Activated CD4-positive, CD25-positive, alpha-beta regulatory T cell (primary cell): ENCODE measurements at places on chromosomes 12 and 14.

- peak; percentile 82 for DNase-seq
These were observed 518.7 kb downstream of the TMEM121 start for GRCh38 chr14:106044949-106045596.

GRCh38 chr12:13099066-13099843 is 4.2 kb downstream of the GSG1 start:
- no peak for DNase-seq

DNA sequence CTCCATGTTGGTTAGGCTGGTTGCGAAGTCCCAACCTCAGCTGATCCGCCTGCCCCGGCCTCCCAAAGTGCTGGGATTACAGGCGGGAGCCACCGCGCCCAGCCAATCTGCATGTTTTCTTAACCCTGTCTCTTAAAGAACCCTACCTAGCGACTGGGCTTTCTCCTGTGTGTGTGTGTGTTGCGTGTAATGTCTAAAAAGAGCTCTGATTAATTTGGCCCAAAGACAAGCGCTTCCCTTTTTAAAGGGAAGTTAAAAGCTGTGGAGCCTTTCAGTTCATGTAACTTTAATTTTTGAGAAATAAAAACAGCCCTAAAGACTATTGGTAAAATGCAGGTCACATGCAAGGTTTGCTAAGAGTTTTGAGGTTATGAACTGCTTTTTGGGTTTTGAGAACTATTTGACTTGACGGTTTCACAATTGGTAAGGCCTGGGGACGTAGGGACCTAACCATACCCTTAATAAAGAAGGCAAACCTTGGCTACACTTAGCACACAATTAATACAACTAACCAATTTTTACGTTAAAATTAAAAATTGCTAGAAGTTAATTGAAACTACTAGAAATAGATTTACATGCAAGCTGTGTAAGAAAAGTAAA is 103.2 kb downstream of the KCNMB4 start:
- DNase-seq: no peak

- no peak for DNase-seq
These were observed 26.2 kb downstream of the RTRAF start for GRCh38 chr14:52015411-52016030.

DNA sequence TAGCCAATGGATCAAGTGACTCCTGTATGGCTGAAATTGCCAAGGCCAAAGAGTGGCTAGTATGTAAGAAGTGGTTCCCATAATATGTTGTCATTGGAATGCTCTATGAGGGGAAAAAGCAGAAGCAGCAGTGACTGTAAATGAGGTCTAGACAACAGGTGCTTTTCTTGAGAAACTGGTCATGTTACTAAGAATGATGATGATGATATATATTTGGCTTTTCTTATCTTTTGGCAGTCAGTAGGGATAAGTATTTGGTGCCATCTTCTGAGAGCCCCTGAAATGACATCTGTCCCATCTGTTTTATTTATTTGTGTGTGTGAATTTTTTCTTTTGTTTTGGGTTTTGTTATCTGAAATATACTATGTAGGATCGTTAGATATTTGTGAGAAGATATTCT is 141.7 kb downstream of the SYT1 start:
- no peak for DNase-seq

DNA sequence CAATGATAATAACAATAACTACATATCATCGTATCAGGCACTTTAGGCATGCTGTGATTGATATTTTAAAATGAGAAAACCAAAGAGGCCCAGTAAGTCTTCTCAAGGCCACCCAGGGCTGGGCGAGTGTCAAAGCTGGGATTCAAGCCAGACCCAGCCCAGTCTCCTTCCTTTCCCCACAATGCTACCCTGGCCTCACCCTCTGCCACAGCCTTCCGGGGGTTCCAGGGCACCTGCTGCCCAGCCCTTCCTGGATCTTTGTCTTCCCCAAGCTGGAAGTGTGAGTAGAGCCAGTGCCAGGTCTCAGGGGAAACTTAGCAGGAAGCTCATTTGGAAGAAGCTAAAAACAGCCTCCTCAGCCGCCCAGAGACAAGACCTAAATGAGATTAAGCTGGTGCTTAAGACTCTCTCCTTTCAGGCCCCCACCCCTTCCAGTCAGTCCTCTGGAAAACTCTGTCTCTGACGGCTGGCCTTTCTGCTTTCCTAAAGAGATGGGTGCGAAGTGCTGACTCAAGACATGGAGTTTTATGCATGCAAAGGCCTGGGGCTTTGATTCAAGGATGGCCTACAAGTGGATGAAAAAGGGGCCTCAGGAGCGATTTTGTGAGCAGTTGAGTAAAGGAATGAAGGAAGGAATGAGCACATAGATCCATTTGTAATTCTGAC is 184.2 kb downstream of the KCNA5 start:
- no peak for DNase-seq

DNA sequence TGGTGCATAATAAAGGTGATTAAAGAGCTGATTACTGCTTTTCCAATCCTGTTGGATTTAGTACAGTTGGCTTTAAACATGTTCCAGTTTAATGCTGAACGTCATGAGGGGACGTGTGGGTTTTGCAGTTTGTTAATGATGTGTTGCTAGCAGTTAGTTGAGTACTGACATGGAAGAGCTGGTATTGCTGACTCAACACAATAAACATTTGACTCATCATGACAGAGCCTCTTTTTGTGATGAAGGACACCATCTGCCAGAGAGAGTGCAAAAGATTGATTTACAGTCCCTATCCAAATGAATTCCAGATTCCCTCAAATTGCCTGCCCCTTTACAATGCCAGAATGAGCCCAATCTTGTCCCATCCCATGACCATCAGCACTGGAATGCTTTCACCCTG is 346.2 kb upstream of the PRICKLE1 start:
- no peak for DNase-seq

GRCh38 chr12:29752121-29752520 is 31.6 kb downstream of the TMTC1 start:
- DNase-seq: no peak

DNA sequence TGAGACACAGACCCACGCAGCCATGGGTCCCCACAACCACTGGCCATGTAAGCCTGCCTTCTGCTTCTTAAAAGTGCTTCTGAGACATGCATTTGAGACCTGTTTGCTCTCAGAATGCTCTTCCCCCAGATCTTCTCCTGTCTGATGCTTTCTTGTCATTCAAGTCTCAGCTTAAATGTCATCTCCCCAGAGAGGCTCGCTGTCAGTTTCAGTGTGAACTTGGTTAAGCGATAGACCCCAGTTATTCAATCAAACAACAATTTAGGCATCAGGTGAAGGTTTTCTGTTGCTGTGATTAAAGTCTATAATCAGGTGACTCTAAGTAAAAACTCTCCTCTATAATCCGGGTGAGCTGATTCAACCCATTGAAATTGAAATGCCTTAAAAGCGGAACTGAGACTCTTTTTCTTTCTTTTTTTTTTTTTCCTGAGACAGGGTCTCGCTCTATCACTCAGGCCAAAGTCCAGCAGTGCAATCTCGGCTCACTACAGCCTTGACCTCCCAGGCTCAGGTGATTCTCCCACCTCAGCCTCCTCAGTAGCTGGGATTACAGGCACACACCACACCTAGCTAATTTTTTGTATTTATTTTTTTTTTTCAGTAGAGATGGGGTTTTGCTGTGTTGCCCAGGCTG is 123.4 kb downstream of the KSR2 start:
- DNase-seq: no peak

DNA sequence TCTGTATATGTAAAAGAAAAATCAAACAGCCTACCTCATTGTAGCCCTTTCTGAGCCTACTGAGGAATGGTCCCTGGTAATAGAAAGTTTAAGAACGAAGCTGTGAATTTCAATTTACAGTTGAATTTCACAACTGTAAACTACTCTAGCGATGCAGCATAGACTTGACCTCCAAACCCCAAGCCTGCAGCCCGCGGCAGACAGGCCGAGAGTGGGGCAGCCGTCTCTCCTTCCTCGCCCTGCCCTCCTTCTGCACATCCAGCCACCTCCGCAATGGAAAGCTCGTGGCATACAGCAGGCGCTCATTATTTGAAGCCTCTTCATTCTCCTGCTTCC is 15.3 kb downstream of the RNASE2 start:
- DNase-seq: no peak

DNA sequence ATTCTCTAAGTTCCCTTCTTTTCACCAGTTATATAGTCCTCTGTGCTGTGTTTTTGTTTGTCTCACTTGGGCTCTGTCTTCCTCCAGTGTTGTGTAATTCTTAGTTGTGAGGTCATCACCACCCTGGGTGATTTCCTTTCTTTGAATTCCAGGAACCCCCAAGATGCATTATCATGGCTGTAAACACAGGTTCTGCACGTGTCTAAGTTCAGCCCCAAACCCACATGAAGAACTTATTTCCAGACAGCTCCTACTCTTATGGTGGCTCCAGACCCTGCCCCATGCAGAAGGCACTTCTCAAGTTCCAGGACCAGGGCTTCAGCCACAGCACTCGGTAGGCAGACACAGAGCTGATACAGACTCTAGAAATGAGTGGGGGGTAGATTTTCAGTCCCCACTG is 560.5 kb downstream of the BCL11B start:
- DNase-seq: no peak

- DNase-seq: no peak
These were observed 125.4 kb downstream of the TMX1 start for GRCh38 chr14:51365241-51365965.

DNA sequence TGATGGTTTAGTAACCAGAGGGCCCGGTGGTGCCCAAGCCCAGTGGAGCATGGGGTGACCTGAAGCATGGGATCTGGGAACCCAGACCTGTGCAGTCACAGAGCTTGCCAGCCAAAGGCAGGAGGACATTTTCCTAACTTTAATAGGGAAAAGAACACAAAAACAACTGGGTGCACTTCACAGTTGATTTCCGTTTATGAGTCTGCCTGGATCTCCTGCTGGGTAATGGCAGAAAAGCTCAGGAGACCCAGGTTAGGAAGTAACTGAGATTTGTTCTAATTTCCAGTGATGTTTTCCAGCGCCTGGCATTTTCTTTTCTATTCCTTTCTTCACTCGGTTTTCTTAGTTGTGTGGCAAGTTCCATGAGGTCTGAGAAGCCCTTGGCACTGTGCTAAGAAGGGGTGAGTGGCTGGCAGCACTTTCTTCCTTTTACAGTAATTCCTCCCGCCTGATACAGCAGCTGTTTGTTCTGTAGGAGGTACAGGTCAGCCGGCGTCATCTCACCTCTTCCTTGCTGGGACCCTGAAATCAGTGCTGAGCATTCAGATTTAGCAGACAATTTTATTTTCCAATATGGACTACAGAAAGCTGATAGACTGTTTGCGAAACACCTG is 5.1 kb downstream of the CACNA1C start:
- no peak for DNase-seq

DNA sequence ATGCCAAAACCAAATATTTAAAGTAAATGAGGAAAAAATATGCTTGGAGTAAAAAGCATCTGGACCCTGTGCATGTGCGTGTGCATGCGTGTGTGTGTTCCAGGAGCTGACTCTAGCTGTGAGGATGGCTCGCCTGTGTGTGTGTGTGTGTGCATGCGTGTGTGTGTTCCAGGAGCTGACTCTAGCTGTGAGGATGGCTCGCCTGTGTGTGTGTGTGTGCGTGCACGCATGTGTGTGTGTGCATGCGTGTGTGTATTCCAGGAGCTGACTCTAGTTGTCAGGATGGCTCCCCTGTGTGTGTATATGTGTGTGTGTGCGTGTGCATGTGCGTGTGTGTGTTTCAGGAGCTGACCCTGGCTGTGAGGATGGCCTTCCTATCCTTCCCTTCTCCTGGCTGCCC is 357.7 kb downstream of the CACNA1C start:
- no peak for DNase-seq

GRCh38 chr14:32552766-32553165 is 223.7 kb downstream of the AKAP6 start:
- DNase-seq: no peak

- DNase-seq: no peak
These were observed 139.6 kb downstream of the HMGA2 start for GRCh38 chr12:65963862-65964240.

DNA sequence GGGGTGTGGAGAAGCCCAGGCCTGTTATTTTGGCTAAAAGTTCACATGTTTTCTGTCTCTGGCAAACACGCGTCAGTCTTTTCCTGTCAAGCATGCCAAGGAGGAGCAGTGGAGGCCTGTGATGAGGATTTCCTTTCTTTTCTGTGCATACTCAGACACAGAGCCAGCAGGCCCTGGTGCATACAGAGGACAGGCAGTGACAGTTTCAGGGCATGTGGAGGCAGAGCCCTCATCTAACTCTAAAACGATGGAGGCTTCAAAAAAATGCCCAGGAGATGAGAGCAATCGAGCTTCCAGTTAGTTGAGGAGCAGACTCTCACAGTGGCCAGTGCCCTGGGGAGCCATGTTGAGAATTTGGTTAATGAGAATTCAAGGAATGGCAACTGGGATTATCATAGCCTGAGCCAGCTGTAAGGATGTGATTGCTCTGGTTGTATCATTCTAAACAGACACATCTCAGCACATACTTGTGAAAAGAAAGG is 66.5 kb downstream of the TRAFD1 start:
- DNase-seq: no peak

DNA sequence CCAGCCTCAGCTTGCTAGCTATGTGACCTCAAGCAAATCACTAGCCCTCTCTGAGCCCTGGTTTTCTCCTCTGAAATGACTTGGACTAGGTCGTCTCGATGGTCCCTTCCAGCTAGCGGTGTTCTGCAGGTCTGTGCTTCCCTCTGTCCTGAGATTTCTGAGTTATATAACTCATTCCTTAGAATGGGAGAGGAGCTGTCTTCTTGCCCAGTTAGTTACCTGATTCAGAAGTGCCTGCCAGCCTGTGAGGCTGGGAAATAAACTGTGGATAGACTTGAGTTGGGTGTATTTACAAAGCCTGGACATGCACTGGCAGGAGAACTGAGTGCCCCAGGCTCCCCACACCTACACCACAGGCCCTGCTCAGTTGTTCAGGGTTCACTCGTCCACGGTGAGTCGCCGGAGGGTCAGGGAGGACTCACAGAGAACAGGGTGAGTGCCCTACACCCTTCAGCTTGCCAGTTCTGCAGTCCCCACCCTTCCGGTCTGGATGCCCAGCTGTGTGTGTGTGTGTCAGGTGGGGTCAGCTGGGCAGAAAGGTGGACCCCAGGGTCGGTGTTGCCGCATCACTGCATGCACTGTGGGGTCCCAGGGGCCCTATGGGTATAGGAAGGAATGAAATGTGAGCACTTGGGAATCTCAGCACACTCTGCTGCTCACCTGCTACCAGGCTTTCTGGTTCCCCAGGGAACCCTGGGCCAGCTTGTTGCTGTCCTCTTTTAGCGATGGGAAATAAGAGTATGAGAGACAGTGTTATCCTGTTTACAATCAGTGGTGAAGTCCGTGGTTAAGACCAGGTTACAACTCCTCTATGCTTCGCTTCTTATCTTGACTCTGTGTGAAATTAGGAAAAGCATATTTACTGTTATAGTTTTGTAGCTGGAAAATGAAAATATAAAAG is 348.2 kb downstream of the DPF3 start:
- no peak for DNase-seq
